AG09319 (cell line): ENCODE measurements at places on chromosomes 6 and 20.

GRCh38 chr6:31723245-31723979 lies at the start of gene MPIG6B:
MPIG6B (plus strand) TSS chr6:31723373; CDS start chr6:31723384, 11 bp downstream.
- no peak for DNase-seq

- DNase-seq = no peak
Measured at GRCh38 chr6:53315086-53315724, 33.5 kb downstream of the ELOVL5 start.

GRCh38 chr6:1485678-1486077 lies 96.3 kb downstream of the FOXF2 start:
- DNase-seq = peak; percentile 49

DNA sequence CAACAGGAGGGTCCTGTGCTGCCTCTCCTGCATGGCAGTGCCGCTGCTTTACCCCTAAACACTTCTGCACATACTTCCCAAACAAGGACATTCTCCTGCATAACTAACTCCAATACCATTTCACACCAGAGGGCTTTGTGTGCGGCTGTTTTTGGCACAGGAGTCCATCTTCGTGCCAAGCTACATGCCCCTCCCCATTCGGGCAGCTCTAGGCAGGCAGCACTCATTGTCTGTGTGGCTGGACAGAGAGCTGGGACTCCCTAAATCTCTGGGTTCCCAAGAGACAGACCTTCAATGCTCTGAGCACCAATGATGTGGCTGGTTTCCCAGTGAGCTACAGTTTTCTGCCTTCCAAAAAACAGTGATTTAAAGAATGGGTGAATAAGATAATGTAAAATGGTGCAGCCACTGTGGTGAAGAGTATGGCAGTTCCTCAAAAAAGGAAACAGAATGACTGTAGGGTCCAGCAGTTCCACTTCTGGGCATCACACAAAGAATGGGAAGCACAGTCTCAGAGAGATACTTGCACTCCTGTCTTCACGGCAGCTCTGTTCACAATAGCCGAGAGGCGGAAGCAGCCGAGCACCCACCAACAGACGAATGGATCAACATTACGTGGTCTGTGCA lies 80.3 kb upstream of the DUSP22 start:
- no peak for DNase-seq

- no peak for DNase-seq
Measured at GRCh38 chr6:56729719-56730118, 87.0 kb upstream of the DST start.

DNA sequence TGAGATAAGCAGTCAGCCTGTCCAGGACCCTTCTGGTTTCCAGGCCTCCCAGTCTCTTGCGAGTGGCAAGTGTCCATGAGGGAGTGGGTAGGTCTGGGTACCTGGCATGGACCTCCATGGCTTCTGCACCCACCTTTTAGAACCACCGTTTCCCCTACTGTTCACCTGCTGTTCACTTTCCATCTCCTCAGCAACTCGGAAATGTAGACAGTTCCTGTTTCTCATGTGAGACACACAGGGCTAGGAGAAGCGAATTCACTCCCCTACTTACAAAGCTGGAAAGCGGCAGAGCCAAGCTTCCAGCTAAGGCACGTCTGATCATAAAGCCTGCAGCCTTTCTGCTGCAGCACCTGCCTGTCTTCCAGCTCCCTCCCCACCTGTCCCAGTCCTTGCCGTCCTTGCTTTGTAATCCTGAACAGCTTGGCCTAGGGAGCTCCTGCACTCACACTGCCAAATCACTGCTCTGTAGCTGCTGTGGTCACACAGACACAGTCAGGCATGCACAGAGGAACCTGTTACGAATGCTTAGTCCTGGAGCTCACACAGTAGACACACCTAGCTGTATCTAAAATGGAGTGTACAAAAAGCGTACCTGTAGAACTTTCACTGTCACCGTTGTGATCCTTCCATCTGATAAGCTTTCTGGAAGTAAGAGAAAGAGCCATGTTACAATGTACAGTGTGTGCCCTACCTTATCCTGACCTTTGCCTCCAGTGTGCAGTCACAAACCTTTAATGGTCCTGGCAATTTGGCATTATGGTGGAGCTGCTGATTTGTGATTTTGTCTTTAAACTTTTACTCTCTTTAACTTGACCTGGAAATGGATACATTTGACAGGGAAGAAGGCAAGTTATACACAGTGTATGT lies 294.1 kb downstream of the NRN1 start:
- no peak for DNase-seq

DNA sequence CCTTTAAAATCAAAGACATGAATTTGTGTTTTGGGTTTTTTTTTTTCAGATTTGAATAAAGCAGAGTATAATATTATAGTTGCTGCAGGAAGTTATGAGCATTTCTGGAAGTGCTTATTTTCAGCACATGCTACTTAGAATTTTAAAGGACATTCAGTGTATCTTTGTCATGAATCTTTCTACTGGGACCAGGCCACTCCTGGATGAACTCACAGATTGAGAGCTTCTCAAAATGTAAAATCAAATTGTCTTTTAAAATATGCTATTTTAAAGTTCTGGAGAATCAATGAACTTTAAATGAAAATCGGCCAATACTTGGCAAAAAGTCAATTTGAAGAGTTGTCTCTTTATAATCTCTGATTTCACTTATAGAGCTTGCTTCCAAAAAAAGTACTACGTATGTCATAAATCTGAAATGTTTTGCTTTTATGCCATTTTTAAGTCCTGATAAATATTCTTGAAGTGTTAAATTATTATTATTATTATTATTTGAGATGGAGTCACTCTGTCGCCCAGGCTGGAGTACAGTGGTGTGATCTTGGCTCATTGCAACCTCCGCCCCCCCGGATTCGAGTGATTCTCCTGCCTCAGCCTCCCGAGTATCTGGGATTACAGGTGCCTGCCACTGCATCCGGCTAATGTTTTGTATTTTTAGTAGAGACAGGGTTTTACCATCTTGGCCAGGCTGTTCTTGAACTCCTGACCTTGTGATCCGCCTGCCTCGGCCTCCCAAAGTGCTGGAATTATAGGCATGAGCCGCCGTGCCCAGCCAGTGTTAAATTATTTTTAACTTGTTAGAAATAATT lies 175.7 kb upstream of the AKAP12 start:
- no peak for DNase-seq

DNA sequence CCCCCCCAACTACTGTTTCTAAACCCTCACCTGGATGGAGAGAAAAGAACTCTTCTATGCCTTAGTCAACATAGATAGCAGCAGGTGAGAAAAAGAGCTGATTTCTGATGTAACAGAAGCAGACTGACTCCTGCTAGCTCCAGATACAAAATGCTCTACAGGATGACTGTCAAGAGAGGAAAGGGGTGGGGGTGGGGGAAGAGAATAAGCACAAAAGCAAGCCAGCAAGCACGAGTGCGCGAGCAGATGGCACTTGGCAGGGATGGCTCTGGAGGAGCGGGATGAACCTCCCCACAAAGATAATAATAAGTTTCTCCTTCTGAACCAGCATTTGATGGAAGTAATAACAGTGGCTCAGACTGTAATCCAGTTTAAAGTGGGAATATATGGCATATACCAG lies 45.6 kb upstream of the SPDEF start:
- DNase-seq = no peak

DNA sequence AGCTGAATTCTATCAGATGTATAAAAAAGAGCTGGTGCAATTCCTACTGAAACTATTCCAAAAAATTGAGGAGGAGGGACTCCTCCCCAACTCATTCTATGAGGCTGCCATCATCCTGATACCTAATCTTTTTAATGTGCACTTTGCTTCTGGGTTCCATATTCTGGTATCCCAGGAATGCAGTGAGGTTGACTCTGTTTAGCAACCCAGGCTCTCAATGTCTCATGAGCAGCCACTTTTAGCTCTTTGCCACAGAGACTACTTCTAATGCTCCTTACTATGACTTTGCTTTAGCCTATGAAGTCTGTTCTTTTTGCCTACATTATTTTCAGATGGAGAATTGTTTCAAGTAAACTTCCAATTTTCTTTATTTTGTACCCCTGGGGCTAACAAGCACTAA lies 185.5 kb upstream of the NRSN1 start:
- no peak for DNase-seq

- DNase-seq = no peak
Measured at GRCh38 chr20:33038243-33038642, 6.8 kb downstream of the BPIFB6 start.

GRCh38 chr6:42200035-42200434 lies 5.3 kb upstream of the GUCA1B start:
- peak; percentile 78 for DNase-seq
